Muscle of leg (tissue), 16 donors: ENCODE measurements at places on chromosomes 3 and 15.

- peak; percentile 77 for DNase-seq
Observed at GRCh38 chr3:16801698-16802097, 83.1 kb upstream of the PLCL2 start.

DNA sequence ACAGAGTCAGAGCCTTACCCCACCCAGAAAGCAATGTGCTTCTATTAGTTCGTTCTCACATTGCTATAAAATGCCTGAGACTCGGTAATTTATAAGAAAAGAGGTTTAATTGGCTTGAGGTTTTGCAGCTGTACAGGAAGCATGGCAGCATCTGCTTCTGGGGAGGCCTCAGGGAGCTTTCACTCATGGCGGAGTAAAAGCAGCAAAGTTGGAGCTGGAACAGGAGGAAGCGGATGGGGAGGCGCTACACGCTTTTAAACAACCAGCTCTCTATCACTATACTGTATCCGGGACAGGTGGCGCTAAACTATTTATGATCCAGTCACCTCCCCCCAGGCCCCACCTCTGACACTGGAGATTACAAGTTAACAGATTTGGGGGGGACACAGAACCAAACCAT, 176.3 kb upstream of the BHLHE40 start:
- no peak for DNase-seq

DNA sequence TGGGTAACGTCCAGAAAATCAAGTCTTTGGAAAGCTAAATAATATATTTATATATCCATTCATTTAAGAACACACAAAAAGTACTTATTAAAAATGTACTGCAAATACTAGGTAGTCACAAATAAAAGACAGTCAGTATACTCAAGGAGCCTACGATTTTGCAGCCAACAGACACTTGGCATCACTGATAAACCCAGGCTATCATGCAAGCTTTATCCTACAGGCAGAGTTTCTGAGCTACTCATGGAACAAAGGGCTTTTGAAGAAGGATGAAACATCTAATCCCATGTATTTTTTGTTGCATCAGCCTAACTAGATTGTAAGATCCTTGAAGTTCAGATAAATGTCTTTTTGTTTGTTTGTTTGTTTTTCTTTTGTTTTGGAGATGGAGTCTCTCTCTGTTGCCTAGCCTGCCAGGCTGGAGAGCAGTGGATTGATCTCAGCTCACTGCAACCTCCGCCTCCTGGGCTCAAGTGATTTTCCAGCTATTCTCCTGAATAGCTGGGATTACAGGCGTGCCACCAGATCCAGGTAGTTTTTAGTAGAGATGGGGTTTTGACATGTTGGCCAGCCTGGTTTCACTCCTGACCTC, 319.4 kb upstream of the MDFIC2 start:
- no peak for DNase-seq

- DNase-seq = peak; percentile 64
Observed at GRCh38 chr3:23991683-23992628, 46.9 kb downstream of the NR1D2 start.

GRCh38 chr3:65052101-65052500, 364.3 kb upstream of the ADAMTS9 start:
- DNase-seq = no peak

GRCh38 chr15:64026591-64026990, 19.7 kb downstream of the DAPK2 start:
- no peak for DNase-seq

GRCh38 chr3:197674741-197675562, 61.8 kb downstream of the RUBCN start:
- DNase-seq = no peak

- DNase-seq = no peak
Observed at GRCh38 chr3:152621006-152621868, 213.7 kb upstream of the P2RY1 start.

DNA sequence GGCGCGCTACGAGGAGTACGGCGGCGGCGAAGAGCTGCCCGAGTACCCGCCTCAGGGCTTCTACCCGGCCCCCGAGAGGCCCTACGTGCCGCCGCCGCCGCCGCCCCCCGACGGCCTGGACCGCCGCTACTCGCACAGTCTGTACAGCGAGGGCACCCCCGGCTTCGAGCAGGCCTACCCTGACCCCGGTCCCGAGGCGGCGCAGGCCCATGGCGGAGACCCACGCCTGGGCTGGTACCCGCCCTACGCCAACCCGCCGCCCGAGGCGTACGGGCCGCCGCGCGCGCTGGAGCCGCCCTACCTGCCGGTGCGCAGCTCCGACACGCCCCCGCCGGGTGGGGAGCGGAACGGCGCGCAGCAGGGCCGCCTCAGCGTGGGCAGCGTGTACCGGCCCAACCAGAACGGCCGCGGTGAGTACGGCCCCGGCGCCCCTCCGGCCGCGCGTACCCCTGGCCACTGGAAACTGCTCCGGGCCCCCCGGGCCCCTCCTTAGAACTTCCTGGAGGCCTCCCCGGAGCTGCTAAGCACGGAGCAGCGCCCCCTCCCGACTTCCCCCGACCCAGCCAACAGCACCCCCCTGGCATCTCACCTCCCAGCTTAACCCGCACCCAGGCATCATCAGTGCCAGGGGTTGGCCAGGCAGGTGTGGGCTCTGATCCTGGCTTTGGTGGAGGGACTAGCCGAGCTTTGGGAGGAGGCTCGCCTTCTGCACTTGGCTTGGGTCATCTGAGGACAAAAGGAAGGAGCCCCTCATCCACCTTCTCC, 1.4 kb downstream of the LOXL1 start:
- DNase-seq = peak; percentile 58

GRCh38 chr3:126212620-126213378, 32.4 kb upstream of the ALDH1L1 start:
- peak; percentile 70 for DNase-seq

- DNase-seq = peak; percentile 61
Observed at GRCh38 chr3:126914226-126914625, 68.7 kb upstream of the PLXNA1 start.

DNA sequence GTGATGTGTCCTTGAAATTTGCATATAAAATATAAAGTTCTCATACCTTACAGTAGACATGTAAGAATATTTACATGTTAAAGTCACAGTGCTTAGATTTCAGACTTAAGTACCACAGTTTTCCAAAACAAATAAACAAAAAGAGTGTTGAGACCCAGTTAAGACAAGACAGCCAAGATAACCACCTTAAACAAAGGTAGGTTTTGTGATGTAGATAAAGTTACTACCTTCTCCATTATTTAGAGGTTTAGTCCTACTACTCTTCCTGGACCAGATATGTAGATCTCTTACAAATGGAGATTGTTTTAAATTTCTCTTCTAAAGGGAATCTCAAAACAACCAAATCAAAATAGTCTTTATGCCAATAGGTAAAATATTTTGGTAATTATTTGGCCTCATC, 15.7 kb downstream of the OR5H15 start:
- no peak for DNase-seq

GRCh38 chr3:53044711-53045517, 959 bp downstream of the SFMBT1 start:
- DNase-seq = peak; percentile 84

DNA sequence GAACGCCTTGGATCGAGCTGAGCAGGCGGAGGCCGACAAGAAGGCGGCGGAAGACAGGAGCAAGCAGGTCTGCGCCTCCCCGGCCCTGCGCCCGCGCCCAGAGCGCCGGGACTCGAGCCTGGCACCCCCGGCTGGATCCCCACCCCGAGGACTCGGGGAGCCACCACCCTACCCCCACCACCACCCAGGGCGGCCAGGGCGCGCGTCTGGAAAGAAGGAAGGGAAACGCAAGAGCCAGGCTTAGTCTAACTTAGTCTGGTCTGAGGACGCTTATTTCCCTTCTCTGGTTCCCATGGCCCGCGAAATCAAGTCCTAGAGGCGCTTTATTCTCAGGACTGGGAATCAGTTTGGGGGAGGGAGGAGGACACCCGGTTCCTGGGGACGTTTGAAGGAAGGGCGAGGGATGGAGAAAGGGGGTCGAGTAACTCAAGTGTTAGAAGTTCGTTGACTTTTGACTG, 359 bp downstream of the TPM1 start:
- DNase-seq = no peak

DNA sequence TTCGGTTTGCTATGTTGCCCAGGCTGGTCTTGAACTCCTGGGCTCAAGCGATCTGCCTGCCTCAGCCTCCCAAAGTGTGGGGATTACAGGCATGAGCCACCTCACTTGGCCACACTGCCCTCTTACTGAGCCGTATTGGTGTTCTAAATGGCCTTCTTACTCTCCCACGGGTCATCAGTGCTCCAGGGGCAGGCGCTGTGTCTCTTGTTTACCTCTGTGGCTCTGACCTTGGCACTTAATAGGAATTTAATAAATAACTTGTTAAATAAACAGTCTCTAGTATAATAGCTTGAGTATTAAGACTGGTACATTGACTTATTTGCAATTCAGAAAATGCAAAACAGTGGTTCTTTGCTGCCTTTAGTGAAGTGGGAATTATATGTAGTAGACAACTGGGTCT, 13.7 kb downstream of the FLNB start:
- no peak for DNase-seq
